KBM-7 (cell line): ENCODE measurements at places on chromosomes 12 and 14.

DNA sequence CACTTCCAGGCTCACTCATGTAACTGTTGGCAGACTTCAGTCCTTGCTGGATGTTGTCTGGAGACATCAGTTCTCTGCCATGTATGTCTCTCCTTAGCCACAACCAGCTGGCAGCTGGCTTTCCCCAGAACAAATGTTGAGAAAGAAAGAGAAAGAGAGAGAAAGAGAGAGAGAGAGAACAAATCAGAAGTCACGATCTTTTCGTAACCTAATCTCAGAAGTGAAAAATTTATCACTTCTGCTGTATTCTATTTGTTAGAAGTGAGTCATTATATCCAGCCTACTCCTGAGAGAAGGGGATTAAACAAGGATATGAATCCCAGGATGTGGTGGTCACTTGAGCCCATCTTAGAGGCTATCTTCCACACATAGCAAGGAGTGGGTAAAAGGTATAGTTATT, 101.2 kb downstream of the BTG1 start:
- no peak for DNase-seq

DNA sequence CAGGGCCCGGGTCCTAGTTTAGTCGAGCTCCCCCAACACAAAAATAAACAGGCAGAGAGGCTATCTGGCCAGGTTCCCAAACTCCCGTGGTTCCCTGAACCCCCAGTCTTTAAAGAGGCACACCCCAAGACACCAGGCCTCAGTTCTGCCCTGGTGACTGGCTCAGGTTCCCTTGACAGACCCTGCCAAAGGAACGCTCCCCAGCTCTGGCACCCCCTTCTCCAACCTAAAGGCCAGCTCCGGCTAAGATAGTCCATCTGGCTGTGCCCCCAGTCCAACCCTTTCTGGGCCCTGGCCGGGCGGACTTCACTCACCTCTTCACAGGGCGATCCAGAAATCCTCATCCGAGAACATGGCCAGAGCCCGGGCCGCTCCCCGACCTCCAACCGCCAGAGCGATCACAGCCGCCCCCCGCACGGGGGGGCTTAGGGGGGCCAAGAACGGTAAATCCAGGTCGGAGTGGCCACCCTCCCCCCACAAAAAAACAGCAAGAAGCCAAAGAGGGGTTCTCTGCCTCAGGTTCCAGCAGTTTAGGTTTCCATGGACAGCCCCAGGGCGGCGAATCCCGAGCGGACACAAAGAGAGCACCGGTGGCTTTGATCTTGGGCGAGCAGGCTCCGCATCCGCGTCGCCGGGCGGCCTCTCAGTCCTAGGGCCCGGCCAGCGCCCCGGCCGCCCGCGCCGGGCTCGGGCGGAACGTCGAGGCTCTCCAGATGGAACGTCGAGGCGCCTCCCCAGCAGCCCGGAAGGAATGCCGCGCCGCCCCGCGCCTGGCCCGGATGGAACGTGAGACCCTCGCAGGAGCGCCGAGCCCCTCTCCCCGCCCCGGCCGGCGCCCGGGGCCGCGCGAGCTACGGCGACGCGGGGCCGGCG, 1.1 kb downstream of the KMT2D start:
- peak; percentile 25 for DNase-seq

DNA sequence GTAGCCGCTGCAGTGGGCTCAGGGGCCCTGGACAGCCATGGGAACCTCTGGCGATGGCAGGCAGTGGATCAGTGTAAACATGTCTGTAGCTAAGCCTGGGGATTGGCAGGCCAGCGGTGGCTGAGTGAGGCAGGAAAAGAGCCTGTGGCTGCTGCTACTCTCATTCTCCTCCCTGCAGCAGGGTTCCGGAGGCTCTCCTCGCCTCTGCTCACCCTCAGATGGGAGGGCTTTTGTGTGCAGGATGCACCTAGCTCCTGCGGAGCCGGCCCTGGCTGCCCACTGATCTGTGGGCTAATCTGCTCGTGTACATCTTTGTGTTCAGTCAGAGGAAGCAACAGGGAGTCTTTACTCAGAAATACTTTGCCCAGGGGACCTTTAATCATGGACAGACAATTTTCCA, 59.5 kb downstream of the GALNT8 start:
- no peak for DNase-seq

DNA sequence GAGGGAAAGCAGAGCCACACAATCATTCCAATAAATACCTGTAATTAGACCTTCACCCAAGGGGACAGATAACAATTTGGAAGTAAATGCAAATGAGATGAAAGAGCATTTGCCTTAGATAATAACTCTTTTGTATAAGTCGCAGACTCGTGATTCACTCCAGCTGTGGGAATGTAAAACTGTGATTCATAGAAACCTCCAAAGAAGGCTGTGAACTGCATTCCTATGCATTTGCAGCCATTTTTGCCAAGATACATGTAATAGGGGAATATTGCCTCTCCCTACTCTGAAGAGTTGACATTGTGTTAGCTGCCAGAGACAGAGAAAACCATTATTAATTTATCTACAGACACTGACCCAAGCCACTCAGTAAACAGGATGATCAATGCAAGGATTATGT, 181.9 kb upstream of the ARHGAP5 start:
- DNase-seq: no peak

- no peak for DNase-seq
Measured at GRCh38 chr14:63933110-63933509, 80.3 kb downstream of the SYNE2 start.

DNA sequence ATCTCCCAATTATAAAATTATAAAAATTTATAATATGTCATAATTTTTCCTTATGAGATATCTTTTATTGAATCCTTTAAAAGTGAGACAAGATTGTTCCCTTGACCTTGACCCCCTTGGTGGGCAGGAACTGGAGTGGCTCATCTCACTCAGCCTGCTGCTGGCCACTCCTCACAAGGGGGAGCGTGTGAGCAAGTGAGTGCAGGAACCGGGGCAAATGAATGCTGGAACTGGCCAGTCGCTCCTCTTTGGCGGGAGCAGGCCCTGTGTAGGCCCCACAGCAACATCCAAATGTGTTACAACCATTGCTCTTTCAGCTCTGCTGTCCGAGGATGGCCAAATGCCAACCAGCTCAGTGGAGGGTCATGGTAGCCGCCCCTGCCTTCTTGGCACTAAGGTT, 178.8 kb downstream of the ETNK1 start:
- DNase-seq: no peak

- DNase-seq: peak; percentile 81
Measured at GRCh38 chr12:116434155-116435011, 124.8 kb upstream of the MAP1LC3B2 start.

GRCh38 chr12:14601692-14602478, 34.2 kb upstream of the PLBD1 start:
- no peak for DNase-seq
